Cerebellum (tissue), 4 donors: ENCODE measurements at places on chromosomes 6 and 20.
A peak's percentile ranks its signal among the peaks of the same experiment; 100 is the strongest.

DNA sequence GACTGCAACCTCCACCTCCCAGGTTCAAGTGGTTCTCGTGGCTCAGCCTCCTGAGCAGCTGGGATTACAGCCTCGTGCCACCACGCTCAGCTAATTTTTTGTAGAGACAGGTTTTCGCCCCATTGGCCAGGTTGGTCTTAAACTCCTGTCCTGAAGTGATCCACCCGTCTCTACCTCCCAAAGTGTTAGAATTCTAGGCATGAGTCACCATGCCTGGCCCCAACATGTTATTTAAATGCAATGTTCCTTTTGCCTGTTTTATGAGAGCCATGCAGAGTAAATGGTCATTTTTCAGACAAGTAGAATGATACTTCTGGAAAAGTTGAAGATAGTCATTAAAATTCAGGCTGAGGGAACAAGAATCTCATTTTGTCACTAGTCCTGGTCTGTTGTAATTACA lies 43.8 kb upstream of the RPS6KA2 start:
- no peak for DNase-seq

DNA sequence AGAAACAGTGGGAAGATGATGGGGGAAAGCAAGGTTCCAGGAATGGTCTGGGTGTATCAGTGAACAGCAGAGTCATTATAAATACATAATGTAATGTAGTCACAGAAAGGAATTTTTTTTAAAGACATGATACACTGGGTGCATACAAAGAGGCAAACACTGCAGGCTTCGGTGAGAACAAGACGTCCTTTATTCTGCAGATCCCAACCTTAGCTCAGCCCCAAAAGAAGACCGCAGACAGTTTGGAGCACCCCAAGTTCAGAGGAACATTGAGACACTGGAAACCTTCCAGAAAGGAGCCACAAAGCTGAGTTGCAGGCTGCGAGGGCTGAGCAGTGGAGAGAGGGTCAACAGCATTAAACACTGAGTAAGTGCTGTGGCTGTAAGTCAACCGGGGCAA lies 30.6 kb upstream of the FOXC1 start:
- no peak for DNase-seq

DNA sequence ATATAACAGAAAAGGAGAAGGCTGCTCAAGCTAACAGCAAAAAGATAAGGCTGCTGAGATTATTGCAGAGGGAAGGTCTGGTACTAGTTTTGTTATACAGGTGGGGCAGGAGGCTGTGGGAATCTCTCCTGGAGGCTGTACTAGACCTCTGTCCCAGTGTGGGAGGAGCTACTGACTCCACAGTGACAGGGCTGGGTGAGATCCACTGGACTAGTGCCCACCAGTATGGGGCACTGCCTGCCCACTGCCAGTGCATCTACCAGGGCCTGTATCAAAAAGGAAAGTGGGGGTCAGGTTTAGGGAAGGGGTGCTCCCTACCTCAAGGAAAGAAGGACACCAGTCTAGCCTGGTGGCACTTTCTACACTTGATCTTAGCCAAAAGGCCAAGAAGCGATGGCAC lies 30.1 kb downstream of the GSTA2 start:
- DNase-seq: no peak

- no peak for DNase-seq
Measured at GRCh38 chr20:62515280-62515679, 39.5 kb upstream of the GATA5 start.

GRCh38 chr6:139265512-139266190 lies 26.1 kb downstream of the TXLNB start:
- no peak for DNase-seq

DNA sequence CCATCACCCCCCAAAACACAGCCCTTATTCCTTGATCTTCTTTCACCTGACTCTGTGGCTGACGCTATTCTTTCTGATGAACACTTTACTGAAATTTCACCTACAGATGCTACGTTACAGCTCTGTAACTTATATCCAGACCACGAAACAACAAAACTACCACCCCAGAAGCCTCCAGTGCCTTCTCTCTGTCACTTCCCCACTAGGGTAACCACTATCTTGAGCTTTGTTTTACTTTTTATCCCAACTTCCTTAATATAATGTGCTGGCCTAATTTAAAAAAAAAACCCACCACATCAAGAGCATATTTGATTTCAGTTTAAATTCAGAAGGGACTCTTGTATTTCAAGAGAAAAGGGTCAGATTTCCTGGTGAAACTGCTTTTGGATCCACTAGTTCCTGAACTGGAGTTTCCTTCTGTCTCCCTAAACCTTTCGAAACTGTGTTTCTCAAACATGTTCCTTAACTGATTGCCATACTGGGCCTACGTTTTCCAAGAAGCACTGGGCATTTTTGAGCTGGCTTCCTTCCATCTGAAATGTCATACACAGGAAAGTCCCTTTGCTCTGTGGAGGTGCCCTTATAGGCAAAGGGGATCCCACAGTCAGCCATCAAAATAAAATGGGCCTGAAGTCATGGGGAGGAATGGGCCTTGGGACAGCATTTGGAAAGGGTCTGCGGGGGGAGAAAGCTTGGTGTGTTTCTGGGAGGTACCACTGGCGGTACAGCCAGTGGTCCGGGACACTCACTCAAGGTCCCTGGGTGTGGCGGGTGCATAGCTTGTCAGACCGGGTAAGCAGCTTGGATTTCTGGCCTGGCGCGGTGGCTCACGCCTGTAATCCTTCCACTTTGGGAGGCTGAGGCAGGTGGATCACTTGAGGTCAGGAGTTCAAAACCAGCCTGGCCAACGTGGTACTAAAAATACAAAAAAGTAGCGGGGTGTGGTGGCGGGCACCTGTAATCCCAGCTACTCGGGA lies 25.8 kb upstream of the RTF2 start:
- DNase-seq: no peak

GRCh38 chr6:45170309-45170708 lies 157.8 kb upstream of the RUNX2 start:
- no peak for DNase-seq

- DNase-seq: no peak
Measured at GRCh38 chr6:19450651-19451050, 386.5 kb upstream of the ID4 start.

- DNase-seq: no peak
Measured at GRCh38 chr20:46118481-46119020, 437 bp downstream of the CD40 start.

DNA sequence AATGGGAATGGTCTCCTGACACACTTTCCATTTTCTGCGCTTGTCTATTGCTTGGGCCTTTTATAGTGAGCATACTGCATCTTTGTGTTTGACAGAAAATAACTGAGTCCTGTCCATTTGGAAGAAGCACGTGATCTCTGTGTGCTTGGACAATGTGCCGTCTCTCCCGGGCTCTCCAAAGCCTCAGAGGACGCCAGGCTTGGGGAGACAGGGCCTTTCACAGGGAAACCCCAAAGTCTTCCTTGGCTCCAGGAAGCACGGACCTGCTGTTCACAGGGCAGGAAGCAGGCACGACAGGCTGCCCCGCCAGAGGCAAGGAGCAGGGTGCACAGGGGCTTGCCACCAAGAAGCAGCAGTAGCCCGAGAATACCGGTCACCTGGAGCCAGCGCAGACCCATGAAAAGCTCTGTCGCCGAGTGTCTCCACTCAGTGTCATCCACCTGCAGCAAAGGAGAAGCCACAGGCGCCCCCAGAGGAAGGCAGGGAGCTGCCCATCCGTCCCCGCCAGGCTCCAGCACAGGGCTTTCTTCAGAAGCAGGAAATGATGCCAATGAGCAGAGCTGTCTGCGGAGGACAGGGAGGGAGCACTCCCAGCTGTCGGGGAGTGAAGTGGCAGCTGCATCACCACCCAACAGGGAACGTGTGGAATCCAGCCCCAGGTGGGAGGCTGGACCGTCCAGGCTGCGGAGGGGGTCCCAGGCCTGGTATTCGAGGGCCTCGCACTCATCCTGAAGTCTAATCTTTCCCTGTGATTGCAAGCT lies 135.1 kb downstream of the AGPAT4 start:
- DNase-seq: no peak

- DNase-seq: no peak
Measured at GRCh38 chr6:40996591-40997233, 42.3 kb downstream of the UNC5CL start.

DNA sequence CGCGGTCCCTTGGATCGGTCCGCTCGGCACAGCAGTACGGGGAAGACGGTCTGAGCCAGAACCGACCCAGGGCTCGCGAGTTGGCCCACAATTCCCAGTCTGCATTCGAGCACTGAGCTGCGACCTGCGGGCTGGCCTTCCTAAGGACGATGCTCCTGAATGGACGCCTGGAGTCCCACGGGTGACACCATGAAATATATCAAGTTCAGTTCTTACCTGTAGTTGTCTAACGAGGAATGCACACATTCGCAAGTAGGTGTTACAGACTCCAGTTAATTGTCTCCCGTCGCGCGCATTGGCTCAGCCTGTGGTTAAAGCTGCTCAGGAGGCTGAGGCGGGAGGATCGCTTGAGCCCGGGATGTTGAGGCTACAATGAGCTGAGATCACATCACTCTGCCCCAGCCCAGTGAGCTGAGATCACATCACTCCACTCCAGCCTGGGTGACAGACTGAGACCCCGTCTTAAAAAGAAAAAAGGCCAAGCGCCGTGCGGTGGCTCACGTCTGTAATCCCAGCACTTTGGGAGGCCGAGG lies 802 bp downstream of the PEX7 start:
- DNase-seq: no peak

DNA sequence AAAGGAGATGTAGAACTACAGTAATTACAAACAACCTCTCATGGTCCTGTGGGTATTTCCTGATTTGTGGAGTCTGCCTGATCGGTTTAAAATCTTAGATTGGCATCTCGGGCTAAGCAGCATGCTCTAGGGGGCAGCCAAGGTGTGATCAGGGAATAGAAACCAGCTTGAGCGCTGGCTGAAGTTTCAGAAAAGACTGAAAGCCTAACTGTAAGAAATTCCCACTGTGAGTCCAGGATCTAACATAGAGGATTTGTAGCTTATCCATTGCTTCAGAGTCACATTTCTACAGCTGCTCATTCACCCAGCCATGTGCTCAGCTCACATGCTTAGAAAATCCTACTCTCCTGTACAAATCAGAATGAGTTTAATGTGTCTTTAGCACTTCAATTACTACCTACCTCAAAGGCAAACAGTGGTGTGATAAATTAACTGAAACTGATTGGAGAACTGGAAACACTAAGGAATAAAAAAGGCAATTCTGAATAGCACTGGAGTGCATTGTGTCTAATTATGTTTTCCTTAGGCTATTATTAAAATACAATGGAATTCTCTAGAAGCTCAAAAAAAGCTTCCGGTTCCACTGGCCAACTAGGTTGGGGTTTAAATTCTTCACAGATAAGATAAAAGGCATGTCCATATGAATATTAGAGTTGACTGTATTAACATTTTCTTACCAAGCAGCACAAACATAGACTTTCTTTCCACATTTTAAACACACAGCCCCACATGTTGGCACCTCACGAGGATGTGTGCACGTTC lies 73.8 kb upstream of the MPC1 start:
- DNase-seq: peak; percentile 57

GRCh38 chr6:29673161-29673560 lies 7.8 kb downstream of the ZFP57 start:
- DNase-seq: no peak

- no peak for DNase-seq
Measured at GRCh38 chr6:111837641-111838500, 35.4 kb downstream of the FYN start.

DNA sequence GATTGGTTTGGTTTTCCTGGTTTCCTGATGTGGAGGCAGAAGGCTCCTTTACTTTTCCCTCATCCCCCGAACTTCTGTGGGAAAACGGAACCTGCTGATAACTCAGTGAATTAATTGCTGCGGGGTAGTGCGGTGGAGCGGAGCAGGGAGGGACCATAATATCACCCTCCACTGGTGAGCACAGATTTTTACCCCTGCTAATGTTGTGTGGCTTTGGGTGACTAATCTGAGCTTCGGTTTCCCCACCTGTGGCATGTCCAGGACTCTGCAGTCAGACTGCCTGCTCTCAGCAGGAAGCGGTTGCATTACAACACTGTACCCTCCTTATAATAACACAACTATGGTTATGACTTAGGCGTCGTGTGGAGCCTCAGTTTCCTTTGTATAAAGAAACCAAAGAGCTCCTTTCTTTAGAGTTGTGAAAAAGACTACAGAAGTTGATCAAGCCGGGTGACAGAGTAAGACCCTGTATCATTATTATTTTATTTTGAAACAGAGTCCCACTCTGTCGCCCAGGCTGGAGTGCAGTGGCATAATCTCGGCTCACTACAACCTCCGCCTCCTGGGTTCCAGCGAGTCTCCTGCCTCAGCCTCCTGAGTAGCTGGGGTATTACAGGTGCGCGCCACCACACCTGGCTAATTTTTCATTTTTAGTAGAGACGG lies 2.2 kb upstream of the ID1 start:
- DNase-seq: no peak

DNA sequence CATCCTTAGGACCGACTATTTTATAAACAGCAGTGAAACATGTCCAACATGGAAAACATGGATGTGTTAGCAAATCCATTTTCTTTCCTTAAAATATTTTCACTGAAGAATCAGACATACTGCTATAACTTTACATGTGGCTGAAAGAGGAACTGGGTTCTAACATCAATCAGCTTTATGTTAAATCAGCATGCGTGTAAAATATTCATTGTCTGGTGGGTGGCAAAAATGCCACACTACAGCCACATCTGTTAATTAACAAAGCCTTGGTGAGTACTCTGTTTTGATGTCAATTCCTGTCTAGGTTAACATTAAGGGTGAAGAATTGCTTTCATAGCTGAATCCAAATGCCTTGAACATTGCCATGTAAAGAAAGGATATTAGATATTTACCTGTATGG lies 222.6 kb upstream of the CEP162 start:
- no peak for DNase-seq

DNA sequence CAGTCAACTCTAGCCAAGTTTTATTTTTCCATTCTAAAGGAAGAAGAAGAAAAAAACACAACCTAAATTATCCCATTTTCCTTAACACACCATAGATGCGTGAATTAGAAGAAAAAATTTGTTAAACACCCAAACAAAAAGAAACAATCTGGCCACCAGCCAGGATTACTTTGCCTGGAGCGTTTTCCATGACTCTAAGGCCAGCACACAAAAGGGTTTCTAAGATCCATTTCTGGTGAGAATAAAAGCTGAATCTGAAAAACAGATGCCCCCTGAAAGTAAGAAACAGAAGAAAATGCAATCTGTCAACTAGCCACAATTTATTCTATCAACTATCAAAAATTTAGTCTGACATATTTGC lies 267.2 kb upstream of the SULF2 start:
- DNase-seq: no peak

GRCh38 chr6:87887266-87887665 lies 160.4 kb upstream of the SPACA1 start:
- DNase-seq: no peak
